ENCODE measurements at places on chromosomes 11 and 22.

DNA sequence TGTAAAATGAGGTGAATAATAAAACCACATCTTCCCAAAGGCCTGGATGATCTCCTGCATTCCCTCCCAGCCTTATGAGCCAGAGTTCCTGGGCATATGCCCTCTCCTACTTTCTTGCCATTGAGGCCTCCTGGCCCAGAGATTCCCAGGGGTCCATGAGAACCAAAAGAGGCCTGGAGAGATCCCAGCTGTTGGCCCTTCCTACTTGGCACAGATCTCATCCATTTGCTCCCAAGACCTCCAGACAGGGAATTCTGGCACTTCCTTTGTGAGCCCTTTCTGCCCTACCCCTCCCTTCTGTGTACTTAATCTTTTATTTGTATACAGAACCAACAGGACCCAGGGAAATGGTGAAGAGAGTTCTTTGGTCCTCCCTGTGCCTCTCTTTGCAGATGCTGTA is 21.4 kb downstream of the POU2F3 start:
- no peak for DNase-seq

- DNase-seq: peak; percentile 48
Measured at GRCh38 chr11:127994736-127995135, 592.6 kb downstream of the ETS1 start.

- no peak for DNase-seq
Measured at GRCh38 chr11:7490535-7490934, 5.2 kb downstream of the OLFML1 start.

- no peak for DNase-seq
Measured at GRCh38 chr11:4202749-4203148, 108.2 kb downstream of the RRM1 start.

DNA sequence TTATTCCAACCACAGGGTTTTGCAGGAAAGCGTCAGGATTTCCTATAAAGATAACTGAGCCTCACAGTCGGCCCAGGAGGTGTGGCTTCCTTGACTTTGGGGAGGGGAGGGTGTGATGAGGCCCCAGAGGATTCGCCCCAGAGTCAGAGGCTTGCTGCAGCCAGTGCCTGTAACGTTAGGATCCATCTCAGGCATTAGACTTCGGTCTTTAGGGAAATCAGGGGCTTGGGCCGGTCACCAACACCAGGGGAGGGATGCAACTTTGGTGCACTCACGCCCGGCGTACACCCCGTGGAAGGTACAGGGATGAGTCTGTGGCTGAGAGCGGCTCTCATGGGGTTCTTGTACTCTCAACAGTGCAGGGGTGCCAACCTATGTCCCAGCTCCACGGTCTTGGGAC is 5.7 kb upstream of the ANO1 start:
- DNase-seq: no peak

GRCh38 chr22:20243537-20244249 is 24.4 kb downstream of the RTN4R start:
- DNase-seq: peak; percentile 89

GRCh38 chr11:65852508-65853245 is 5.3 kb downstream of the CFL1 start:
- no peak for DNase-seq

DNA sequence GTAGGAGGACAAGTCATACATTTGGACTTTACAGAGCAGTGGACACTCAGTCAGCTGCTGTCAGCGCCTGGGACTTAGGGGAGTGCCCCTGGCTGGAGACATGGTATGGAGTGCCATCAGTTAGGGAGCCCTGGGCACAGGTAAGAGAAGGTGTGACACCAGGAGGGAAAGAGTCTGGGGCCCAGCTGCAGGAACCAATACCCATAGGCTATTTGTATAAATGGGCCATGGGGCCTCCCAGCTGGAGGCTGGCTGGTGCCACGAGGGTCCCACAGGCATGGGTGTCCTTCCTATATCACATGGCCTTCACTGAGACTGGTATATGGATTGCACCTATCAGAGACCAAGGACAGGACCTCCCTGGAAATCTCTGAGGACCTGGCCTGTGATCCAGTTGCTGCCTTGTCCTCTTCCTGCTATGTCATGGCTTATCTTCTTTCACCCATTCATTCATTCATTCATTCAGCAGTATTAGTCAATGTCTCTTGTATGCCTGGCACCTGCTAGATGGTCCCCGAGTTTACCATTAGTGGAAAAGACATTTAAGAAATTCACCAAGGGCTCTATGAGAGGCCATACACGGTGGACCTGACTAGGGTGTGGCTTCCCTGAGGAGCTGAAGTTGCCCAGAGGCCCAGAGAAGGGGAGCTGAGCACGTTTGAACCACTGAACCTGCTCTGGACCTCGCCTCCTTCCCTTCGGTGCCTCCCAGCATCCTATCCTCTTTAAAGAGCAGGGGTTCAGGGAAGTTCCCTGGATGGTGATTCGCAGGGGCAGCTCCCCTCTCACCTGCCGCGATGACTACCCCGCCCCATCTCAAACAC is 850 bp upstream of the MIF start:
- no peak for DNase-seq

DNA sequence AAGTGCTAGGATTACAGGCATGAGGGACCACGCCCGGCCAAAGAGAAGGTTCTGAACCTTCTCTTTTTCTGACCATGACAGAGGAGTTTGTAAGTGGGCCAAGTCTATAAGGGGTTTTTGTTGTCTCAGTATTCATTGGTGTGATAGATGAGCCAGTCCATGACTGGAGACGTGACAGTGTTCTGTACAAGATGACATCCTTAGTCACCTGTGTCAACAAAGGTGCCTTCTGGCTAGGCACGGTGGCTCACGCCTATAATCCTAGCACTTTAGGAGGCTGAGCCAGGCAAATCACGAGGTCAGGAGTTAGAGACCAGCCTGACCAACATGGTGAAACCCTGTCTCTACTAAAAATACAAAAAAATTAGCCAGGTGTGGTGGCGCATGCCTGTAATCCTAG is 4.2 kb upstream of the KLHL22 start:
- no peak for DNase-seq
